ENCODE measurements at places on chromosomes 1 and 21. TPM values are rescaled to one million over a fixed set of nuclear protein-coding genes. Genes with fewer than 3 reads are reported as not detected.

Gene ZNF593OS
- not detected for total RNA-seq

DNA sequence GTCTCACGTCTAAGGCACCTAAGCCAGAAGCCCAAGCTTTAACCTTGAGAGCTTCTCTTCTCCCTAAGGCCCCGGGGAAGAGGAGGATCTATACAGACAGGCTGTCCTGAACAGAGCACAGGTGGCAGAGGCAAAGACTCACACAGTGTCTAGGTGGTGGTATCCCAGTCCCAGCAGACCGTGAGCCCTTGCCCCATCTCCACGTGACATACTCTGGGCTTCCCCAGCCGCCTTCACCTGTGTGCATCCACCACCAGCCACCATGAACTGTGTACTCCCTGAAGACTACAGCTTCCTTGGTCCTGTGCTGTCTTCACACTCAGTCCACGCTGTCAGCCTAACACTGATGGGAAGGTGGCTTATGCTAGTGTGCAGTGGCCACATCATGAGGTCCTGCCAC is 31.7 kb downstream of the SZT2 start:
- no peak overlapping the region for H3K27ac ChIP-seq
- H3K4me1 ChIP-seq: no peaks in the 10 kb centered on the region
- no peak overlapping the region for H3K4me3 ChIP-seq
- peaks cover 25% of the 10 kb centered on the region for H3K36me3 ChIP-seq

Gene SLC30A10
- total RNA-seq: 1.6 TPM

GRCh38 chr1:199303035-199303434 is 664.2 kb downstream of the PTPRC start:
- peaks cover 5% of the 10 kb centered on the region for H3K4me1 ChIP-seq
- no peaks in the 10 kb centered on the region for H3K27me3 ChIP-seq
- H3K4me3 ChIP-seq: no peak overlapping the region
- H3K36me3 ChIP-seq: no peaks in the 10 kb centered on the region
- H3K27ac ChIP-seq: no peak overlapping the region

Gene UBE4B
- total RNA-seq: 64.5 TPM

- no peaks in the 10 kb centered on the region for H3K27me3 ChIP-seq
- H3K4me1 ChIP-seq: peaks cover 1% of the 10 kb centered on the region
- H3K36me3 ChIP-seq: no peaks in the 10 kb centered on the region
Measured at GRCh38 chr1:202361701-202362100, 13.2 kb downstream of the PPP1R12B start.

Gene G0S2
- total RNA-seq: 4.1 TPM

All from mesothelial cell of epicardium (in vitro differentiated cells).